Myocyte (in vitro differentiated cells): ENCODE measurements at places on chromosomes 16 and 17.

DNA sequence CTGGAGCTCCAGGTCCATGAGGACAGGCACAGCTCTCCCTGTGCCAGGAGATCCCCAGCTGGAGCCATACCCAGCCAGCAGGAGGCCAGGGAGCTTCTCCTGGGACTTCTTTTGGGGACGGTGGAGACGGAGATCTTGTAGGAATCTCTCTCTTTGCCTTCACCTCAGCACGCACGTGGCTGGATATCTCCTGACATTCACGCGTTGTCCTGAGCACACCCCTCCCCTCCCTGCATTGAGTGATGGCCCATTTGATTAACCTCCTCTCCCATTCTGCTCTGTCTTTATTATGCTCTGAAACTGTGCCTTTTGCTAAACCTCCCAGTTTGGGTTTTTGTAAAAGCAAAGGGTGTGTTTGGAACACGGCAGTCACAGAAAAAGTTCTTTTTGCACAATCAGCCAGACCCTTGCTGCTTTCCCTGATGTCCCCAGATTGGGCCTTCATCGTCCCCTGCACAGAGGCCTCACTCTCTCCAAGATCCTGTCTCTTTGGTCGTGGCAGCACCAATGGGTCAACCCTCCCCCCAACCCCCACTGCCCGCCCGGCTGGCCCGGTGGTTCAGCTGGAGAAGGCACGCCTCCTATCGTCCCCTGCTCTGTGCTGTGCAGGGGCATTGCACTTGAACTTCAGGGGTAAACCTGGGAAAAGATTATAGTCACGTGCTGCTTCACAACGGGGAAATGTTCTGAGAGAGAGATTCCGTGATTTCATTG lies 32.5 kb upstream of the LGALS9 start:
- DNase-seq, result no peak

DNA sequence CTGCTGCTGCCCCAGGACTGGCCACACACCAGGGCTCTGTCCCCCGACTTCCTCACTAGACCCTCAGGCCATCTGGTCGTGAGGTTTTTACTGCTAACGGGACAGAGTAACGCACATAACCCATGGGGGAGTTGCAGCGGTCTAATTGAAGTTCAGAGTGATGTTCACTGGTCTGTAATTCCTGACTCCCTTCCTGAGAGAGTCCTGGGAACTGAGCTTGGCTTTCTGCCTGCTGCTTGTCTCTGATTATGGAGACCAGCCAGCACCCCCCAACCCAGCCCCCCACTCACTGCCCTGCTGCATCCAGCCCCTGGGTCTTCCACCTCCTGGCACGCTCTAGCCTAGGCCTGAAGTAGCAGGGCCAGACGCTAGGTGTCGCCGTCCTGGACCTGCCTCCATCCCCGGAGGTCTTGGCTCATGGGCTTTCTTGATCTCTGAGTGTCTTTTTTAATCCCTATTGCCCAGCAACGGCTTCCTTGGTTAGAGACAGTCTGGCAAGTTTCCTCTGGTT lies 192.9 kb downstream of the CCDC182 start:
- DNase-seq, result peak; percentile 39

DNA sequence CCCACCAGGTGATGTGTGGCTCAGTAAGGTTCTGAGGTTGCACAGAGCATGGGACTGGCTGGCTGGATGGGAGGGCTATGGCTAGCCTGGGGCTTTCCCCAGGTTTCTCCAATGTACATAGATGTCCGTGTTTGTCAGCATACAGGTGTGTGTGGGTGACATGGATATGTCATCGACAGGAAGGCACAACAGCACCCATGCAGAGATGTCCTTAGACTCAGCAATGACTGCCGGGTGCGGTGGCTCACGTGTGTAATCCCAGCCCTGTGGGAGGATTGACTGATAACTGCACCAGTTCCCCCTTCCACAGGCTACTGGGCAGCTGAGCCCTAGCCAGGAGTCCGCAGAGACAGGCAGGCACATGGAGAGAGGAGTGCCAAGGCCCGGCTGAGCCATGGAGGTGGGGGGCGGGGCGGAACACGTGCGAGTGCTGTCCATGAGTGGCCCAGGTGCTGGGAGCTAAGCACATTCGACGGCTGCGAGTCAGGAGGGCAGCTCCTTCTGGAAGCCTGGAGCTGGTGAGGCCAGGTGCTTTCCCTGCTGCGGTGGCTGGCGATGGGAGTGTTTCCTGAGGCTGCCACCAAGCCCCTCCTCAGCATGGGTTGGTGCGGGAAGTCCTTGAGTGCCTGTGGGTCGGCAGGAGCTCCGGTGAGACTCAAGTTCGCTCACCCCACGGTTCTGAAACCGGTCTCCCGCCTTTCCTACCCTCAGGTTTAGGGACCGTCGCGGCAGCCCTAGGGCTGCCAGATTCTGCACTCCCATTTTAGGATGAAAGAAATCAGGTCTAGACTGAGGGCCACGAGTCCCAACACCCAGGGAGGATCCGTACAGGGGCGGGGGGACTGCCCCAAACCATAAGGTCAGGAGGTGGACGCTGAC lies 858 bp upstream of the ASPSCR1 start:
- peak; percentile 89 for DNase-seq

DNA sequence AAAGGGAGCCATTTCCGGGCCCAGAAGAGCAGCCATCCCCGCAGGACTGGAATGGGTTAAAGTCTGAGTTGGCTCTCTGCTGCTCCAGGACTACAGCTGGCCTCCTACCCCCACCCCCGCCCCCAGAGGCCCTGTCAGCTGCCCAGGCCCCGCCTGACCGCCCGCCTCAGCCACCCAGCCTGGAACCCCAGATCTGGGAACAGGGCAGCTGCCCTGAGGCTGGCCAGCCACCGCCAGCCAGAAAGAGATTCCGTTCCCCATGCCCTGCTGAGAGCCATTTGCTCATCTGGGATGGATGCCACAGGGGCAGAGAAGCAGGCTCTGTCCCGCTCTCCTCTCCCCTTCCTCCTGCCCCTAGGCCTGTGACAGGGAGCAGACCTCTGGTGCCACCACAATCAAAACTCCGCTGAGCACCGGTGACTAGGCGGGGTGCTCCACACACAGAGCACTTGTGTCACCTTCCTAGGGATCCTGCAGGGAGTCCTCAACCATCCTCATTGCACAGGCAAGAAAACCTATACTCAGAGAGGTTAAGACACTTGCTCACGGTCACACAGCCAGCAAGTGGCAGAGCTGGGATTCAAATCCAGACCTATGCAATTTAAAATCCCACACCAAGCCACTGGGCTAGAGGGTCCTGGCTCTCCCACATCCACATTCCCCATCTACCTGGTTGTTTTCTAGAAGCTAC lies 44.1 kb downstream of the ZNF423 start:
- peak; percentile 89 for DNase-seq

- no peak for DNase-seq
Observed at GRCh38 chr16:11973070-11973469, 3.5 kb upstream of the SNX29 start.

GRCh38 chr17:79085921-79086551 lies 11.4 kb downstream of the ENGASE start:
- no peak for DNase-seq

DNA sequence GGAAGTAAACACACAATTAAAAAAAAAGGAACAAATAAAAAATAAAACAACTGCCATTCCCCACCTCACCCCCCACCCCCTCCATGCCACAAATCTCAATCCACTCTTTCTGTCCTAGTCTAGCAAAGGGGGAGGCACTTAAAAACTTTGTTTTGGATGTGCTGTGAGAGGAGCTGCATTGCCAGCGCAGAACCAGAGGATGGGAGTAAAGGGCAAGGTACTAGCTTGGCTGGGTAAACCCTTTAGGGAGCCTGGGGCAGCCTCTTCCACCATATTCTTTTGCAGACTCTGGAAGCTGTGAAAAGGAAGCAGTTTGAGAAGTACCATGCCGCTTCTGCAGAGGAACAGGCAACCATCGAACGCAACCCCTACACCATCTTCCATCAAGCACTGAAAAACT lies 1.4 kb downstream of the MRPS7 start:
- no peak for DNase-seq

GRCh38 chr17:60524463-60525327 lies 1.3 kb downstream of the APPBP2 start:
- DNase-seq, result peak; percentile 18

GRCh38 chr17:6374761-6375312 lies 60.1 kb downstream of the AIPL1 start:
- DNase-seq, result peak; percentile 45

- DNase-seq, result no peak
Observed at GRCh38 chr16:86911437-86911958, 333.1 kb downstream of the FOXL1 start.

GRCh38 chr17:74740641-74741387 lies 3.8 kb downstream of the RAB37 start:
- no peak for DNase-seq

GRCh38 chr17:65131946-65132345 lies 5.2 kb upstream of the RGS9 start:
- no peak for DNase-seq

DNA sequence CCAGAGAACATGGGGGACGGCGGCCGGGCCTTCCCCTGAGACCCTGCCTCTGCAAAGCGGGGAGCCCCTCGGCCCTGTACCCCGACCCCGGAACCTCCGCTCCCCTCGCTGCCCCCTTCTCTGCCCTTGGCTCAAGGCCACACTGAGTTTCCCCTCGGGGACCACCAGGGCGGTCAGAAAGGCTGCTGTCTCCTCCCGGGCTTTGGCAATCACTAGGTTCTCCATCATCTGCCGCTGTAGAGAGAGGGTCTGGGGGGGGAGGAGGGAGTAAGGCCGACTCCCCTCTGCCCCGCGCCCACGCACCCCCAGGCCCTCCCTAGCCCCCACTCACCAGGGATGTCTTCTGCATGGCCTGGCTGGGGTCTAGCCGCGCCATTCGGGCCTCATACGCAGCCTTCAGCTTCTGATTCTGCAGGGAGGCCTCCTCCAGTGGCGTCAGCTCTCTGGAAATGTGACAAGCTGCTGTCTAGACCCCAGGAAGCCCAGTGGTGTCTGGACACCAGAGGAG lies 8.4 kb downstream of the VPS9D1 start:
- no peak for DNase-seq

DNA sequence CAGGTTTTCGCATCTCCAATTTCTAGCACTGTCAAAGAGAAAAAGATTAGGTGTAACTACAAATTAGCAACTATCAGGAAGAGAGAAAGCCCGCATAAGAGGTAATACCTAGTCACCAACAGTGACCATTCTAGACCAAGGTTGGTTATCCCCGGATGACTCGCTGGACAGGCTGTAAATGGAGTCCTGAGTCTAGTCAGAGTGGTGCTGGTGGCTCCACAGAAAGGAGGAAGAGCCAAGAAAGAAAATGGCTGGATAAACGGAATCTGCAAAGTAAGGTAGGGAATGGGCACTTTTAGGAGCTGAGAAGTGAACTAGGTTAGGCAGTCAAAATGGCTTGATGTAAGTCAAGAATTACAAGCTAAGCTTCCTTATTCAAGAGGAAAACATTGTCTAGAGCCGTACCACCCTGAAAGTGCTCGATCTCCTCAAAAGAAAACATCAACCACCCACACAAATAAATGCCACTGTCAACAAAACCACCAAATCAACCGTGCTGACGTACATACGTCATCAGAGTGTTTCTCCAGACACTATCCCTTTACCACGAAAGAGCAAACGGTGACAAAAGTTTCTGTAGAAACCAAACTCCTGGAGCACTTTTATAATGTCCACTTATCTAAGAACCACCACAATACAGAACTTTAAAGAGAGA lies 2.2 kb downstream of the GSPT1 start:
- peak; percentile 38 for DNase-seq

- DNase-seq, result no peak
Observed at GRCh38 chr16:64957246-64957645, 164.6 kb downstream of the CDH11 start.

DNA sequence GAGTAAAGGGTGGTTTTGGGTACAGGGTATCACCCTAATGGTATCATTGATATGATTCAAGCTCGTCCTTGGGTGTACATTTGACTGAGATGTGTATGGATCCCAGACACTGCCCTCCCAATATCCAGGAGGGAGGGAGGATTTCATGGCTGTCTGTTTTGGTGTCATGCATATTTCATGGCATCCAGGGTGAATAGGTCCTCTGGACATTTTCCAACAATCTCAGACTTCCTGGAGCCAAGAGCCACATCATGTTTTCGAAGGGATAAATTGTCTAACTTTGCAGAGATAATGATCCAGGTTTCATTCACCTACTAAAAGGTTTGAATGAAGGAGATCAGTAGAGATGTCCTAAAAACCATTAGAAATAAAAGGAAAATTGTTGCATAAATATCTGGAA lies 431.9 kb downstream of the SHISA9 start:
- no peak for DNase-seq

DNA sequence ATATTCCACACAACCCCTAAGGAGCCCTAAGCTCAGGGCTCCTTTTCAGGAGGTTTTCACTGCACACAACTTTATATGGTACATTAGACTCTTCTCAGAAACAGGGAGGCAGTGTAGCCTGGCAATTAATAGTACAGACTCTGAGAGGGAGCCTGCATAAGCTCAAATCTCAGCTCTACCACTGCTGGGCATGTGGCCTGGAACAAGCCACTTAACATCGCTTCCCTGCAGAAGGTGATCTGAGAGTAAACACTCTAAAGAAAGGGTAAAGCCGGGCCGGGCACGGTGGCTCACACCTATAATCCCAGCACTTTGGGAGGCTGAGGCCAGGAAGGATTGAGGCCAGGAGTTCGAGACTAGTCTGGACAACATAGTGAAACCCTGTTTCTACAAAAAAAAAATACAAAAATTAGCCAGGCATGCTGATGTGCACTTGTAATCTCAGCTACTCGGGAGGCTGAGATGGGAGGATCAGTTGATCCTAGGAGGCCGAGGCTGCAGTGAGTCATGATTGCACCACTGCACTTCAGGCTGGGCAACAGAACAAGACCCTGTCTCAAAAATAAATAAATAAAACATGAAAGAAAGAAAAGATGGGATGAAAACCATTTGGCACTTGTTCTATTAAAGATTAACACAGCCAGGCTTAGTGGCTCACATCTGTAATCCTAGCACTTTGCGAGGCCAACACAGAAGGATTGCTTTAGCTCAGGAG lies 70.7 kb upstream of the DNAJA2 start:
- DNase-seq, result no peak

- DNase-seq, result no peak
Observed at GRCh38 chr17:76480632-76481031, 13.2 kb downstream of the AANAT start.

GRCh38 chr17:69948406-69948805 lies 126.6 kb upstream of the KCNJ16 start:
- no peak for DNase-seq

GRCh38 chr17:34837876-34838478 lies 123.3 kb downstream of the CCT6B start:
- DNase-seq, result no peak
